ENCODE measurements at places on chromosomes 16 and 17. TPM values are rescaled to one million over a fixed set of nuclear protein-coding genes. Genes with fewer than 3 reads are reported as not detected.

GRCh38 chr16:73233846-73234424, 186.0 kb upstream of the ZFHX3 start:
- no peak for DNase-seq
- no peak overlapping the region for H3K4me3 ChIP-seq
- H3K27ac ChIP-seq, result no peak overlapping the region
- H3K36me3 ChIP-seq, result no peaks in the 10 kb centered on the region
- H3K27me3 ChIP-seq, result no peaks in the 10 kb centered on the region

DNA sequence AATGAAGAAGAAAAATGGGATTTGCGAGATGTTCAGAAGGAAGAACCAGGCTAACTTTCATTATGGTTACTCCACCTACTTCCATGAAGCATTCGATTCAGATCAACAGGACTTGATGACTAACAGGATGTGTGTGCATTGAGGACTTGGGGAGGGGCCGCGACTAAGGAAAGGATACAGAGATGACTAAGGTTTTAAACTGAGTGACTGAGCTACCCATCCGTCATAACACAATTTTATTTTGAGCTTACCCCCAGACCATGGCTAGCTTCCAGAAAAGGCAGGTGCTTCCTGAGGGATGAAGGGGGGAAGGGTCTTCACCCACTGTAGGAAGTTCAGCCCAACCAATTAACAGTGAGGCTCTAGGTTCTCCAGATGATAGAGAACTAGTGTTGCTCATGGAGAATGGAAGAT, 2.5 kb upstream of the CDYL2 start:
- no peaks in the 10 kb centered on the region for H3K36me3 ChIP-seq
- no peak overlapping the region for H3K27ac ChIP-seq
- no peaks in the 10 kb centered on the region for H3K27me3 ChIP-seq
- H3K4me1 ChIP-seq, result no peaks in the 10 kb centered on the region
- H3K4me3 ChIP-seq, result no peak overlapping the region
- no peak for DNase-seq

DNA sequence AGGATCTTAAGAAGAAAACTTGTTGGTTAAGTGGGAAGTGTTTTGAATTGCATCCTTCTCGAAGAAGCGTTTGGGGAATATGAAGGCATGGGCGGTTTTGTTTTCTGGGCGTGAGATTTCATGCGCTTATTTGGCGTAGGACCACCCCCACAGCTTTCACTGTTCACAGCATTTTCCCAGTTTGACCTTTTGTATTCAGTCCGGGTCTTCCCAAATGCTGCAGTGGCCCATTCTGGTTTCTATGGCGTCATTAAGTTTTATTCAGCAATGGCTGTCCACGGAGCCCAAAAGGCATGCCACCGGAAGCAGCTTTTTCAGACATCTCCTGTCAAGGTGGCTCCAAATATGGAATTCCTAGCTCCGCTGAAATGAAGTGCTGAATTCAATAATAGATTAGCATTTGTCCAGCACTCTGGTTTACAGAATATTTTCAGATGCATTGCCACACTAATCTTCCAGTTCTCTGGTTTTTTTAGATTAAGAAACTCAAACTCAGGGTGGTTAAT, 90.6 kb upstream of the FBXO47 start:
- DNase-seq, result no peak
- H3K27me3 ChIP-seq, result no peaks in the 10 kb centered on the region
- peaks cover 3% of the 10 kb centered on the region for H3K4me1 ChIP-seq
- no peaks in the 10 kb centered on the region for H3K36me3 ChIP-seq
- peak overlapping the region; percentile 77 for H3K27ac ChIP-seq
- peak overlapping the region; percentile 46 for H3K4me3 ChIP-seq

GRCh38 chr17:46072998-46073397, 73.9 kb downstream of the STH start:
- no peaks in the 10 kb centered on the region for H3K36me3 ChIP-seq
- no peaks in the 10 kb centered on the region for H3K4me1 ChIP-seq
- DNase-seq, result no peak
- no peak overlapping the region for H3K27ac ChIP-seq
- H3K27me3 ChIP-seq, result no peaks in the 10 kb centered on the region
- H3K4me3 ChIP-seq, result no peak overlapping the region

- H3K27ac ChIP-seq, result peak overlapping the region; percentile 17
- H3K4me1 ChIP-seq, result no peaks in the 10 kb centered on the region
- no peaks in the 10 kb centered on the region for H3K27me3 ChIP-seq
- H3K4me3 ChIP-seq, result no peak overlapping the region
Measured at GRCh38 chr17:2386400-2387085, 14.3 kb downstream of the MNT start.

DNA sequence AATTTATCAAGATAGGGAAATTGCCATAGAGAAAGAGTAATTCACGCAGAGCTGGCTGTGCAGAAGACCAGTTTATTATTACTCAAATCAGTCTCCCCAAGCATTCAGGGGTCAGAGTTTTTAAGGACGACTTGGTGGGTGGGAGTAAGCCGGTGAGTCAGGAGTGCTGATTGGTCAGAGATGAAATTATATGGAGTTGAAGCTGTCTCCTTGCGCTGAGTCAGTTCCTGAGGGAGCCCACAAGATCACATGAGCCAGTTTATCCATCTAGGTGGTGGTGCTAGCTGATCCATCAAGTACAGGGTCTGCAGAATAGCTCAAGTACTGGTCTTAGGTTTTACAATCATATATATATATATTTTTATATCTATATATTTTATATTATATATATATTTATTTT, 6.0 kb upstream of the AQP8 start:
- no peak overlapping the region for H3K27ac ChIP-seq
- DNase-seq, result no peak
- H3K4me1 ChIP-seq, result no peaks in the 10 kb centered on the region
- no peaks in the 10 kb centered on the region for H3K27me3 ChIP-seq
- no peaks in the 10 kb centered on the region for H3K36me3 ChIP-seq
- no peak overlapping the region for H3K4me3 ChIP-seq

The HS3ST3A1 gene
- total RNA-seq, result 1.4 TPM

The HSD17B2 gene
- 4.5 TPM for total RNA-seq

The PGP gene
- 9.1 TPM for total RNA-seq

The CRYM gene
- 0.98 TPM for total RNA-seq

The TMED6 gene
- 1.3 TPM for total RNA-seq

Measured in breast epithelium (tissue), 4 donors.